Brain (organoid and tissue), 16 donors: ENCODE measurements at places on chromosomes 5 and 9.

DNA sequence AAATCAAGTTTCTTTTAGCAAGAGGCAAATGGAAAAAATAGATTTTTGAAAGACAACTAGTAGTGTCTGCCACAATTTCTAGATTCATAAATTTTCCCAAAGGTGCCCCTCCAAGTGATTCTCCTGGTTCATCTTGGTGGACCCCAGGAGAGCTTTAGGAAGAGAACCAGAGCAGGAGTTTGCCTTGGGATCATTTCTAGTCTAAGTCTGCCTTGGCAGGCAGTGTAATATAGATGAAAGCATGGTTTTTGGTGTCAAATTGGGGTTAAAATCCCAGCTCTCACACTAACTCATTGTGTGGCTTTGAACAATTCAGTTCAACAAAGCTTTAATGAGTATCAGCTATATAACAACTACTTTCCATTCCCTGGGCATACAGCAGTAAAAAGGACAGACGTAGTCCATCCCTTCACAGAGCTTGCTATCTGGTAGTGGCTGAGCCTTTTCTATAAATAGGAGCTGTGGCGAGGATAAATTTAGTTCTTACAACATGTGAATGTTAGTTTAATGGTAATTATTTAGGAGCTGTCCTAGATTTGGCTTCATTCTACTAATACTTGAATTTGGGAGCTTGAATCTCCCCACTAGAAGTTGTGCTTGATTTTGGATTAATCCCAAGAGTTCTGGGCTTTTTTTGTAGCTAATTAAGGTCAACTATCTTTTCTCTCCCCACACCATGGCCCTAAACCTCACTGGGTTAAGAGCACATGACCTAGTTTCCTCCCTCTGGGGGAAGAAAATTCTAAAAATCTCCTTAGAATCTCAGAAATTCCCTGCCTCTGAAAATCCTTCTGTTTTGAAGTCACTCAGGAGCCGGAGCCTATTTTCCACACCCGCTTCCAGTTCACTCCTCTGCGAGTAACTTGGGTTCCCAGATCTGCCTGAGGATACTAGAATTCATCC lies 197.8 kb downstream of the PCSK1 start:
- no peak for DNase-seq

DNA sequence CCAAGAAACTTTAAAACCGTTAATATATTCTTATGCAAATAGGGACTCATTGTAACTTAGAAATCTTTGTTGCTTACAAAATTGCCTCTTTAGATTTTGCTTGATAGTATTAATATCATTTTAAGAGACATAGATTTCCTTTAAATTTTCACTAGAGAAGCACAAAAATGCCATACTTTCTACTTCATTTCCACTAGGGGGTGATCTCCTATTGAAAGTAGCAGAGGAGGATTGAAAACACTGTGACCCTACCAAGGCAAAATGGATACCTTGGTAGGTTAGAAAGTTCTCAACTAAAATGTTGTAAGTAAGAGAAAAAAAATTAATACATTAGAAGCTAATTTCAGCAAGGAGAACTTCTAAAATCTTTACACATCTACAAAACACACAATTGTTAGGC lies 204.9 kb downstream of the CHSY3 start:
- DNase-seq: peak; percentile 53

- no peak for DNase-seq
Observed at GRCh38 chr9:98020476-98021145, 35.9 kb upstream of the NANS start.

GRCh38 chr5:100026606-100027005 lies 508.6 kb upstream of the FAM174A start:
- peak; percentile 15 for DNase-seq

GRCh38 chr5:83718195-83718825 lies 2.3 kb downstream of the HAPLN1 start:
- DNase-seq: peak; percentile 91

- no peak for DNase-seq
Observed at GRCh38 chr9:37929441-37929895, 25.5 kb upstream of the SLC25A51 start.

- DNase-seq: peak; percentile 51
Observed at GRCh38 chr9:111250875-111251842, 78.9 kb downstream of the OR2K2 start.

- no peak for DNase-seq
Observed at GRCh38 chr9:93574091-93574899, 2.1 kb upstream of the PHF2 start.

DNA sequence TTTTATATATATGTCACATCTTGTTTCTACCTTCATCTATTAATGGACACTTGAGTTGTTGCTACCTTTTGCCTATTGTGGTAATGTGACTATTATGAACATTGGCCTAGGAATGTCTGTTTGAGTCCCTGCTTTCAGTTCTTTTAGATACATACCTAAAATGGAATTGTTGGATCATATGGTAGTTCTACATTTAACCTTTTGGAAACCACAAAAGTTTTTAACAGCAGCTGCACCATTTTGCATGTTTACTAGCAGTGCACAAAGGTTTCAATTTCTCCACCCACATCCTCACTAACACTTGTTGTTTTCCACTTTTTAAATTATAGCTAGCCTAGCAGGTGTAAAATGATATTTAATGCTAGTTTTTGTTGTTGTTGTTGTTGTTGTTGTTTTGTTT lies 88.4 kb downstream of the GALNT10 start:
- no peak for DNase-seq

DNA sequence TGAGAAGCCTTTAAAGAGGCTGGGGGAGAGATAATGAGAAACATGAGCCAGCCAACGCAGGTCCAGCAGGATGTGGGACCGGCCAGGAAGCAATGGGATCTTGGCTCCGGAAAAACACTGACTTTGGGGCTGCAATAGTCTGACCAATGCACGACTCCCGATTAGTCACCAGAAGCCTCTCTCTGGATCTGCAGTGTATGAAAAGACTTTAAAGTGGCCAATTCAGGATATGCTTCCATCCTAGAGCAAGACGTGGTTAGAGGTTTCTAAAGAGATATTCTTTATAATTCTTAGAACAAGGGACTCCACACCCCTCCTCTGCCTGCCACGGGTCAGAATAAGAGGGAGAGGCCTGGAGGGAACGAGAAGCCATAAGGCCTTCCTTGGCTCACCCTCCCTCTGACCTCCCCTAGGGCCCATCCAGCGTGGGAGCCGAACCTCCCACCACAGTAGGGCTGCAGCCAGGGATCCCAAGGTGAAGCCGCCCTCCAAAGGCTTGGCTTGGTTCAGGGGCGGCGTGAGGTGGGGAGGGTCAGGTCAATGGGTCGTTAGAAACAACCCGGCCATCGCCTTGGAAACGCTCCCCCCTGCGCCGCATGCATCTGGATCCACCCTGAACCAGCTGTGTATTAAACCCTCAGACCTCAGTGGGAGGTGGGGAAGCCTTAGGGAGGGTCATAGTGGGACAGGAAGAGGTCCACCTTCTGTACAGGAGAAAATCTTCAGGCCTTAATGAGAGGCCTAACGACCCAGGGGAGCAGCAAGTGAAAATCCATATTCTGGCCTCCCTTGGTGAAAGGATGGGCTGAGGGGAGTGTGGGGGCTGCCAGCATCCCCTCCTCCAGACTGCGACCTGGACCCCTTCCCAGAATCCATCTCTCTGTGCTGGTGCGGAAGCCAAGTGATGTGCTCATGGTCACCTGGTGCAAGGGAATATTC lies 11.1 kb downstream of the FGF1 start:
- no peak for DNase-seq

DNA sequence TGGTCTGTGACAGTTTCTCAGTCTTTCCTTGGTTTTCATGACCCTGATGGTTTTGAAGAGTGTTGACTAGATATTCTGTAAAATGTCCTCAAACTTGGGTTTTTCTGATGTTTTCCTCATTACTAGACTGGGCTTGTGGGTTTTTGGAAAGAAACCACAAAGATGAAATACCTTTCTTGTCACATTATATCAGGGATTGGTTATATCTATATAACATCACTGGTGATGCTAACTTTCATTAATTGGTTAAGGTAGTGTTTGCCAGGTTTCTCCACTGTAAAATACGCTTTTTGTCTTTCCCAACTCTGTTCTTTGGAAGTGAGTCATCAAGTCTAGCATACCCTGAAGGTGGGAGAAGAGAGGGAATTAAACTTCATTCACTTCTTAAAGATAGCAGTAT lies 3.3 kb upstream of the IL31RA start:
- no peak for DNase-seq

DNA sequence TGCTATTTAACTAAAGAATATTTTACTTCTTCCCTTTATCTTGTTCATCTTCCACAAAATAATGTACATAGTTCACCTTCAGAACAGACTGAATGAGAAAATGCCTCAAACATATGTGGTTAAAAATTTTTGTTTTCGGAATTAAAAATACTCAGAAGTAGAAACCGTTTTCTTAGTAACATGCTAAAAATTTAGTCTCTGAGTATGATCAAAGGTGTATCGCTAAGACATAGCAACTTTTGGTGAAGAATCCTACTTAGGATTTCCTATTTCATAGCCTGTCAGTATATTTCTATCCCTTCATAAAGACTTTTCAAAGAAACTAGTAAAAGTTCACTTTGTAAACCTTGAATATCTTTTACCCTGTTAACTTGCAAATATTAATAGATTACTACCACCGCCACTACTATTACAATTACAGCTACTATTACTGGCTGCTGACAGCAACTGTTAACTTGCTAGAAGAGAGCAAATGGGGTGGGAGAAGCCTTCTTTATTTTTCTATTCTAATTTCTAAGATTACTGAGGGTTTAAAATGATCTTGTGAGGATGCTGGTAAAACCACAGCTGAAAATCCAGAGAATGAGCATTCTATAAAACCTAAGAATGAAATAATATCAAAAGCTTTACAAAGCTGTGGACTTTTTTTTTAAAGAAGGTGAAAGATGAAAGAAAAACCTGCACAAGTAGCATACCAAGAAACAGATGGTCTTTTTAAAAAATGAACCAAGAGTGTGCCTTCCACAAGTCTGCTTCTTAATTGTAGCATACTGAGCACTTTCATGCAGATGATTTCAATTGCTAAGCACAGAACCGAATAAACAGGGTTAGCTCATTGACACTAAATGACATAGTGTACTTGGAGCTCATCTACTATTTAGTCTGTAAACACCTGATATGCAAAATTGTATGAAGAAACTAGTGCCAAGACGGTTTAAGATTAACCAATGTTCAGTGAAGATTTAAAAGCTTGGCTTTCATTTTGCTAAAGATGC lies 246.3 kb upstream of the EFNA5 start:
- peak; percentile 27 for DNase-seq

GRCh38 chr9:935348-935965 lies 41.0 kb upstream of the DMRT3 start:
- peak; percentile 59 for DNase-seq

GRCh38 chr5:71573591-71573990 lies 13.5 kb upstream of the MCCC2 start:
- peak; percentile 4 for DNase-seq

GRCh38 chr5:166441-167372 lies 24.6 kb upstream of the LRRC14B start:
- no peak for DNase-seq

- DNase-seq: no peak
Observed at GRCh38 chr9:104984121-104984520, 56.2 kb upstream of the ABCA1 start.

DNA sequence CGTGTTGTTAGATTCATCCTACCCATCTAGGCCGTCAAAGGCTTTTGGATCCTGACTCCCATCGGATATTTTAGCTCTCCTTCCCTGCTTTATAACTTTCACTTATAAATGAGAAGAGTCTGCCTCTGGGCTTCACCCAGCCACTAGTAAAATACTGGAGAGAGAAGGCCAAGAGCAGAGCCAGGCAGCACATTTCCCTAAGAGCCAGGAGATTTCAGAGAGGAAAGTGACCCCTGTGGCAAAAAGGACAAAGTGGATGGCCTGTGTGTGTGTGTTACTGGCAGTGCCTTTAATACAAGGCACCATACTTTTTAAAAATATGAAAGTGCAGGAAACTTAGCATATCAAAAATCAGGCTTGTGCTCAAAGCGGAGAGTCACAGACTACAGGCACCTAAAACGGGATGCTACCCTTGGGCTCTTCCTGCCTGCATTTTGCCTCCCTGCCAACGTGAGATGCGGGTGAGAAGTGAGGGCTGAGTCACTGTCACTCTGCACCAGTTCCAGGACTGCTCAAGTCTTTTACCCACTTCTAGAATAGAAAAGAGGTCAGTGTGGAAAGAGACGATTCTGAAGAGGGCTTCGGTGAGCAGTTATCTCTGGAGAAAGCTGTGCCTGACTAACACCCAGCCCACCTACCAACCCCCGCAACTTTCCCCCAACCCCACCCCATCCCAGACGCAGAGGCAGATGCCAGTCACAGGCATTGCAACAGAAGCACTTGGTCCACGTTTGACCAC lies 15.9 kb downstream of the NFIL3 start:
- DNase-seq: no peak

GRCh38 chr5:82560561-82560960 lies 282.4 kb upstream of the RPS23 start:
- no peak for DNase-seq

DNA sequence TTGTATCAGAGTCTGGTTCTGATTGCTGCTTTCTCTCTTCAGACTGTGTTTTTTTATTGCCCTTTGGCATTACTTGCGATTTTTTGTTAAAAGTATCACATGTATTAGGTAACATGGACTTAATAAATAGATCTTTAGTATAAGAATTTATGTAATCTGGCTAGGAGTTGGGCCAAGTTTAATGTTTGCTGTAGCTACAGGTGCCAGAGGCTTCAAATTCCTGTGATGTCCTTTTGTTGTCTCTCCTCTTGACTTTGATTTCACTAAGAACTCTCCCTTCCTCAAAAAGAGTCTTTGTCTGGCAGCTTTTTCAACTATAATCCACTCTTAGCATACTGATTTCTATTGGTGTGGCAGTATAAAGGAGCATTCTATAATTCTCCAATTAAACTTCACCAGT lies 313.1 kb downstream of the DTWD2 start:
- DNase-seq: no peak

GRCh38 chr5:177134697-177135225 lies 1.2 kb downstream of the NSD1 start:
- DNase-seq: no peak

DNA sequence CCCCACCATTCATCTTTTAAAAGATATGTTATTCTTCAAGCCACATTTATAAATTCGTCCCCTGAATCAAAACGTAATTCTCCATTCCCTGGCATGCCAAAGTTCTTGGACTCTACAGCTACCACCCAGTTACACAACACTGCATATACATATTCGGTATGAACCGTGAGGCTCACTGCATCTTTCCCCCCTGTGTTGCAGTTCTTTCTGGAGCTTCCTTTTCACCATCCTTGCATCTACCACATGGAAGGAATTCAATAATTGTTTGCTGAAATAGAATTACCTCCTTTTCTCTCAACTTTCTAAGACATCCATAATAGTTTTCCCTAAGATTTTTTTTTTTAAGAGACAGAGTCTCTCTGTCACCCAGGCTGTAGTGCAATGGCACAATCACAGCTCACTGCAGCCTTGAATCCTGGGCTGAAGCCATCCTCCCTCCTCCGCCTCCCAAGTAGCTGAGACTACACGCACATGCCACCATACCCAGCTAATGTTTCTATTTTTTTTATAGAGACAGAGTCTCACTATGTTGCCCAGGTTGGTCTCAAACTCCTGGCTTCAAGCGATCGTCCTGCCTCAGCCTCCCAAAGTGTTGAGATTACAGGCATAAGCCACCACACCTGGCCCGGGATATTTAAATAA lies 3.3 kb downstream of the LPAR1 start:
- no peak for DNase-seq

- DNase-seq: no peak
Observed at GRCh38 chr5:39654715-39655114, 229.9 kb upstream of the DAB2 start.
